ENCODE measurements at places on chromosomes 6 and 20. TPM values are rescaled to one million over a fixed set of nuclear protein-coding genes. Genes with fewer than 3 reads are reported as not detected.

SASH1 gene
- 99.0 TPM for total RNA-seq

OLIG3 gene
- total RNA-seq = not detected

DNA sequence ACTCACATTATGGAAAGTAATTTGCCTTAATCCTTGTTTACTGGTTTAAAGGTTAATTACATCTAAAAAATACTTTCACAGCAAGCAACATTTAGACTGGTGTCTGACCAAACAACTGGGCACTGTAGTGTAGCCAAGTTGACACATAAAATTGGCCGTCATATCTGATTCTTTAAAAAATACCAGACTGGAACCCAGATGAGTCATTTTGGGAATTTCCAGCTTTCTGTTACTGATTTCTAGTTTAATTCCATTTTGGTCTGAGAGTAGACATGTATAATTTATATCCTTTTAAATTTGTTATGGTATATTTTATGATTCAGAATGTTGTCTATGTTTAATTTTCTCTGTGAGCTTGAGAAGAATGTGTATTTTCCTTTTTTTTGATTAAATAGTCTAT, 44.1 kb downstream of the SCP2D1 start:
- H3K27ac ChIP-seq = no peak overlapping the region
- no peaks in the 10 kb centered on the region for H3K36me3 ChIP-seq
- peak; percentile 60 for DNase-seq
- no peaks in the 10 kb centered on the region for H3K27me3 ChIP-seq
- H3K4me3 ChIP-seq = no peak overlapping the region

PTPRT gene
- total RNA-seq = not detected

DNA sequence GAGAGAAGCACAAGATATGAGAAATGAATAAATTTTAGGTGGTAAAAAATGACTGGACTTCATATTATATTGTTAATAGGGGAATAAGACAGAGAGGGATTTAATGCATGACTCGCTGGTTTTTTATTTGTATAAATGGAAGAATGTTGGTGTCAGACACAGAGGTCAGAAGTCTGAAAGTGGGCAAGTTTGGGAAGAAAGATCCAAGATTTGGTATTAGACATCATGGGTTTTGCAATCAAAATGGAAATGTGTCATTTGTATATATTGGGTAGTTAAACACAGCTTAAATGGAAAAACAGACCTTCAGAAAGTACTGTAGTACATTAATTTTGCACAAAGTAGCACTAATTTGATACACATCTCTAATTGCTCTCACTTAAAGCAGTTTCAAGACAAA, 96.2 kb downstream of the EYA4 start:
- no peaks in the 10 kb centered on the region for H3K36me3 ChIP-seq
- no peak overlapping the region for H3K4me3 ChIP-seq
- peaks cover 13% of the 10 kb centered on the region for H3K27me3 ChIP-seq
- DNase-seq = peak; percentile 20
